IMR-90 (cell line): ENCODE measurements at places on chromosomes 16 and 17. TPM values are rescaled to one million over a fixed set of nuclear protein-coding genes. Genes with fewer than 3 reads are reported as not detected.

DNA sequence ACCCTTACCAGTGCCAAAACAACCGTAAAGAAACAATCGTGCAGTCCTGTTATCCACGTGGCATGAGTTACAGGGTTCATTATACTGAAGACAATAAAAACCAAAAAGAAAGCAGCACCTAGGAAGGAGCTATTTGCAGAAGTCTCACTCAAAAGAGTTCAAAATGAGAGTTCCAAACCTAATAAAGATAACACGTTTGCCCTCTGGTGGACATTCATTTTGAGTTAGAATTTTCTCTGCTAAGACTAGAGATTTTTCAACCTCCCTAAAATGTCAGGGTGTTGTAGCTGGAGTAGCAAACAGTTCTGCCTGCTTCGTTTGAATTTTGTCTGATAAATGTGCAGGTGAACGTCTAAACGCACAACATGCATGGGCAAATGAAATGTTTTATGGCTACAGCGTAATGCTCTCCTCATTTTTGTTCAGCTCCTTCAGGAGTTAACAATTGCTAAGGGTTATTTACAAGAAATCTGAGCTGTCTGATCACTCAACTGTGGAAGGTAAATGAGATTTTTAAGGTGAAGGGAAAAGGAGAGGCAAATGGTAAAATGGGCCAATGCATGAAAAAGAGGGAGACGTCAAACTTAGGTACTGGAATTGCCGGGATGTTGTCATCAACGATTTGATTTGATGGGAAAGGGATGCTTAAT is 1067.9 kb upstream of the EEF2KMT start:
- no peaks in the 10 kb centered on the region for H3K27me3 ChIP-seq
- no peak for DNase-seq
- H3K36me3 ChIP-seq, result no peaks in the 10 kb centered on the region
- H3K4me1 ChIP-seq, result no peaks in the 10 kb centered on the region
- H3K27ac ChIP-seq, result no peak overlapping the region
- H3K4me3 ChIP-seq, result no peak overlapping the region

- no peak overlapping the region for H3K4me3 ChIP-seq
- H3K4me1 ChIP-seq, result peaks cover 53% of the 10 kb centered on the region
- H3K27me3 ChIP-seq, result no peaks in the 10 kb centered on the region
- peak; percentile 78 for DNase-seq
Measured at GRCh38 chr17:77444628-77444983, 303.8 kb downstream of the SEC14L1 start.

DNA sequence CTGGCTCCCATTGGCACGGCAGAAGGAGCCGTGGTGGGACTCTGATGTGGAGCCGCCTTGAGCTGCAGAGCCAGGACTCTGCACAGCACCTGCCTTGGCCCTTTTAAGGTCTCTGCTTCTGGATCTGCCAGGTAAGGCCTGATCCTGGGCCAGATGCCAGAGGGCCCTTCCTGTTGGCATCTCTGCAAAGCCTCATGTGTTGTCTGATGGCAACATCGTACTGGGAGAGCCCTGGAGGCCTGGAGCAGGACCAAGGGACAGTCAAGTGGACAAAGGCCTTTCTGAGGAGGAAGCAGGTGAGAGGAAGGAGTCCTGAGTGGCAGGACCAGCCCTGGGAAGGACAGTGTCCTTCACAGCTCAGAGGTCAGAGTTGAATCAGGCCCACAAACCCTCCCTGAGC is 26.1 kb downstream of the SOCS1 start:
- no peak overlapping the region for H3K27ac ChIP-seq
- H3K27me3 ChIP-seq, result no peaks in the 10 kb centered on the region; the same call in 1 of the 2 replicates
- H3K4me1 ChIP-seq, result peaks cover 4% of the 10 kb centered on the region; the same call in 1 of the 2 replicates
- no peak overlapping the region for H3K4me3 ChIP-seq

The LDHD gene
- polyA plus RNA-seq, result 0.23 and 0.26 TPM in 2 replicates
